ENCODE measurements at places on chromosomes 16 and 17.

DNA sequence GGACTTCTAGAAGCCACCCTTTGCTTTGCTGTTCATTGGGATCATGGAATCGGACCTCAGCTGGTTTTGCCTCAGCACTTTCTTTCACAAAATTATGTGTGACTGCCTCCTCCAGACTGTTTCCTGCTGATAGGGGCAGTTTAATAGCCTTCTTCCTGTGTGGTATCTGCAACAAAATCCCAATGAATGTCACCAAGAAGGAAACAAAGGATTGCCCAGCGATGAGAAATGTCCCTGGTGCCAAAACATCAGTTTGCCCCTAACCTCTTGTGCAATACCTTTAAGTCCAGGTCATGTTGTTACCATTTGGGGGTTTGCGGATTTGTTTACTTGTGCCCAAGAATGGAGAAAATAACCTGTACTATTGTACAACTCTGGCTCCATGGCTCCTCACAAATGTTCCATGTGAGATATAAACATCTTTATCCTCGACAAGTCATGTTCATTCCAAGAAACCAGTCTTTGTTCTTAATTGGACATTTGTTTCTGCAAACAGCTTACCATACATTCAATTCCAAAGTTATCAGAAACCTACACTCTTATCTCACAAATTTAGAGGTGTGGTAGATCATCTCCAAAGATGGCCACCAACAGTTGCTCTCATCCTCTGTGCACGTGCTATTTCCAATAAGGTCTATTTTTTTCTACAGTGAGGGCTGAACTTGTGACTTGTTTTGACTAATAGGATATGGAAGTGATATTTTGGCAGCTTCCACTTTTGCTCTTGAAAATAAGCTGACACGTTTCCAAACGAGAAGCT lies 14.8 kb downstream of the TAC4 start:
- DNase-seq: no peak

DNA sequence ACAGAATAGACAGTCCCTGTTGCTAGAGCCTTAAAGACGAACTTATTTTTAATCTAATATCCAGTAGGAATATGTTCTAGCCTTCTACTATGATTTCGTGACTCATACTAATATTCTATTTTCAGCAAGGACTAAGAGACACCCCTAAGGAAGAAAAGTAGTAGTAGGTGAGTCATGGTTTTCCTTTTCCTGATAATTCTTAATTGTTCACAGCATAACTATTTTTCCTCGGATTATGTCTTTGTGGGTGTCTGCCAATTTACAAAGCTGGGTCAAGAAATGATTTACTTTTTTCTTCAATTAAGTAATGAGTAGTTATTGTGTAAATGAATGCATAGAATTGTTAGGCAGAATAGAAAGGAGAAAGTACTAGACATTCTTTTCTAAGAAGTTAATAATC lies 292.2 kb downstream of the TOX3 start:
- DNase-seq: no peak

GRCh38 chr17:70086516-70086915 lies 11.5 kb downstream of the KCNJ16 start:
- DNase-seq: no peak

DNA sequence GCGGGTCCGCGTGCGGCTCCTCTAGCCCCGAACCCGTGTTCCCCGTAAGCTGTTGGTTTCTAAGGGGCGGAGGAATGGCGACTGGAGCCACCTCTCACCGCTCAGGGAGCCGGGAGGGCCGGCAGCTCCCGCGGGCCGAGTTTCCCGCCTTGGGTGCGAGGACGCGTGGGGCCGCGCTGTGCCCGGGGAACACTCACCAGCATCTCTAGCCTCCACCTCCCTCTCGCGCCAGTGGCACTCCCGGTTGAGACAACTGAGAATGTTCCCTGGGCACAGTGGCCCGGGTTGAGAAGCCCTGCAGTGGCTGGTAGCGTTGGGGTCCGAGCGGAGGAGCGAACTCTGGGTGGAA lies 560 bp downstream of the TELO2 start:
- no peak for DNase-seq

DNA sequence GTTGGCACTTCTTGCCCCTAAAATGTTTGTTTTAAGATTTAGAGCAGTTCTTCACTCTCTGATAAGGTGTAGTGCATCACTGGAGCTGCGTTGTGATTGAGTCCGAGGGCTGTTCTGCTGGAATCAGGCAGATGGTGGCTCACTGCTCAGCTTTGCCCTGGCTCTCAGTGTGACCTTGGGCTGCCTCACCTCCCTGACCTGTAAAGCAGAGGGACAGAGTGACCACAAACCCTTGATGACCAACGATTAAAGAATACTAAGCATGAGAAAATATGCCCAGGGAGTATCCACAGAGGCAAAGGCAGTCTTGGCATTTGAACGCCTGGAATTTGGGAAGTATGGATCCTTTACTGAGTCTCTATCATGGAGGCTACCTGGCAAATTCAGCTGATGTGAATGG lies 18.1 kb downstream of the CMIP start:
- DNase-seq: no peak

DNA sequence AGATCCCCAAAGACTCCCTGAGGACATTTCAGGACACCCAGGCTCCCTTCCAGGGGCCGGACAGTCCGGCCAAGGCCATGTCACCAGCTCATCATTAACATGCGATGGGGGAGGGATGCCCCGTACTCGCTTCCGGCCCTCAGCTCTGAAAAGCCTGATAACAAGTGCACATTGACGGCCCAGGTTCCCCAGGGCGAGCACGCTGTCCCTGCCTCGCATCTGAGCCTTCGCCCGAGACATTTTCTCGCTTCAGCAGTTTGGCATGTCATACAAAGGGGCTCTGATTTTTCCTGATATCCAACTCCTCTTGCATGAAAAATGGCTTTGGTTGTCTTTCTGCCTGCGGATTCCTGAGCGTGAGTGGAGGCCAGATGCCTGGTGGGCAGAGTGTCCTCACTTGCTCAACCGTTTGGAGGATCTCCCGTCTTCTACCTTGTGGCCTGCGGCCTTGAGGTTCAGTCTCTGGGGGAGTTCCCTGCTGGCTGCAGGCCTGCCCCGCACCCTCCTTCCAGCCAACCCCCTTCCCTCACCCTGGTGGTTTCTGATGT lies 14.1 kb downstream of the CACNG4 start:
- DNase-seq: no peak

DNA sequence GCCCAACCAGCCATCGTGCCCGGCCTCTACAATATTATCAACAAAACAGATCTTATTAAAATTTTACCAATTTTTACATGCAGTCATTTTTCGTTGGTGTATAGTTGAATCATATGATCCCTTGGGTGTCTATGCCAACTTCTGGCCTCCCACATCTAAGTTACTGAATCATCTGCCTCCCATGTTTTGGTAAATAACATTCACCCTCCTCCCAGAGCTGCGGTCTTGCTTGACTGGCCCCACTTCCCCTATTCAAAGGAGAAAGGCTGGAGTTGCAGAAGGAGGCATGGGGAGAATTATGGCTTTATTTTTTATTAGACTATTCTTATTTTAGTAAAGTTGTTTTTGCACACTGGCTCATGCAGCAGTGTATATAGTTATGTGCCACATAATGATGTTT lies 18.5 kb upstream of the CCL23 start:
- DNase-seq: no peak

- DNase-seq: no peak
These were observed 1.0 kb downstream of the SLC47A1 start for GRCh38 chr17:19534562-19535149.

DNA sequence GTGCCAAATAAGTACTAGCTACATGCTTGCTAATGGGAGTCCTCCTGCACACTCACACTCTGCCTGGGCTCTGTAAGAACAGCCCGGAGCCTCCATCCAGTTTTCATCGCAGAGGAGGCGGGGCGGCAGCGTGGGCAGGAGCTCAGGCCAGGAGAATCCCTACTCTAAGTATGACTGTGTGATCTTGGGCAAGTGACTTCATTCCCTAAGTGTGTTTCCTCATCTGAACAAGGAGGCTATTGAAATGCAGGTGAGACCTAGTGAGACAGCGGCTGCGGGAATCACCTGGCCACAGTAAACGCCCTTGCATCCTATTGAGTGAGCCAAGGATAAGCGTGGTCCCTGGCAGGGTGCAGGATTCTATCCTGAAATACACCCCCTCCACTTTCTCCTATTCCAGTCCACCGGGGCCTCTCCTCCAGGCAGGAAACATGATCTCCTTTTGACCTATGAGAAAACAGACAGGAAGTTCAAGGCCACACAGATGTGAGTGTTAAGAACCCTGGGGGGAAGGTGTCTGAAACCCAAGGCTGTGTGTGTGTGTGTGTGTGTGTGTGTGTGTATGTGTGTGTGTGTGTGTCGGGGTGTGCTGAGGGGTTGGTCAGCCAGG lies 5.2 kb upstream of the RAI1 start:
- no peak for DNase-seq

DNA sequence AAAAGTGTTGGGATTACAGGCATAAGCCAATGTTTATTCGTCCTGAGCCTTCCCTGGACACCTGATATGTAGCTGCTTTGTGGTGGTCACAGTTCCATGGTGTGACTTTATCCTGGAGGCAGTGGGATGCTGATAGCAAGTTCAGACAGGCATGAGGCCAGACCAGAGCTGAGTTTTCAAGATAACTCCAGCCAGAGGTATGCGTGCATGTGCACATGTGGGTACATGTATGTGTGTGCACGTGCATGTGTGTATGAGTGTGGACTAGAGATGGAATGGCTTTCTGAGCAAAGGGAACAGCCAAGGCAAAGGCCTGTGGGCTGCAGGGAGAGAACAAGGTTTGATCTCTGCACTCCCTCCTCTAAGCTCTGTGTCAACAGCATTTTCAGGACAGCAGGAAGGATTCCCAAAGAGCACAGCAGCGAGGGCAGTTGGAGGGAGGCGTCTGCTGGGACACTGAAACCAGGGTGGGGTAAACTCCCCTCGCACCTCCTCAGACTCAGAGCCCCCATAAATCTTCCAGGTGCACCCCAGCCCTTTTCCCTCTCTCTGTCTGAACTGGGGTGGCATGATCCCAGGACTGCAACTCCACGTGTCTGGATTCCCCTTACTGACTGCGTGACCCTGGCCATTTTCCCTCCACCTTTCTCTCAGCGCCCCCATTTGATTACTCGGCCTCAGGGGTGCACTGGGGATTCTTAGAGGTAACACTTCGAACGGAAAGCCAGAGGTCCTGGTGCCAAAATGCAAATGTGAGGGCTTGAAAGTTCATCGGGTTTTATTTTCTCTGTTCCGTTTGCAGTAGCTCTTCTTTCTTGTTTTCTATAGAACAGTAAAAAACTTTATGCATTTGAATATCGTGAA lies 15.3 kb downstream of the NLRC5 start:
- no peak for DNase-seq

DNA sequence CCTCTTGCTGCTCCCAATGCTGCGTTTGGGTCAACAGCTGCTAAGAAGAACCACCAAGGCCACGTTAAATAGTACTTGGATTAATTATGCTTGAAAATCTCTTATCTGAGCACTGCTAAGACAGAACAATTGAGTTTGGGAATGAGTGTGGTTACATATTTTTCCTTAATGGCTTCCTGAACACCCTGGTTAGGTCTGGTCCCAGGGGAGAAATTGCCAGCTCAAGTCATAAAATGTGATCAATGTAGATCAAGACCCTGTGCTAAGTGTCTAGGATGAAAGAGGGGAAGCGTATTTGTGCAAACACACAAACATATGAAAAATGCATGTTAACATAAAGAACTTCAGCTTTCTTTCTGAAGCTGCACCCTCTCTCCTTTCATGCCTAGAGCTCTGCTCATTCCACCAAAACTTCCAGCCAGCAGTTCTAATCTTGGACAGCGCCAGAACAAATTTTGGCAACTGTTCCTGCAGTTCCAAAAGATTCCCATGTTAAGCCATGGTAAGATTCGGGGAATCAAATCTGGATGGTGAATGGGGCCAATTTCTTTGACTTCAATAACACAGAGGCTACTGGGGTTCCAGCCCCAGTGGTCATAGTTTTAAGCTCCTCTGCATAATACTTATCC lies 72.0 kb downstream of the ZFHX3 start:
- no peak for DNase-seq

- DNase-seq: no peak
These were observed 681.4 kb upstream of the KIF2B start for GRCh38 chr17:53141280-53141679.

GRCh38 chr16:84054916-84055315 lies 12.3 kb upstream of the SLC38A8 start:
- no peak for DNase-seq

- DNase-seq: no peak
These were observed 427 bp upstream of the NLK start for GRCh38 chr17:28041844-28042656.

DNA sequence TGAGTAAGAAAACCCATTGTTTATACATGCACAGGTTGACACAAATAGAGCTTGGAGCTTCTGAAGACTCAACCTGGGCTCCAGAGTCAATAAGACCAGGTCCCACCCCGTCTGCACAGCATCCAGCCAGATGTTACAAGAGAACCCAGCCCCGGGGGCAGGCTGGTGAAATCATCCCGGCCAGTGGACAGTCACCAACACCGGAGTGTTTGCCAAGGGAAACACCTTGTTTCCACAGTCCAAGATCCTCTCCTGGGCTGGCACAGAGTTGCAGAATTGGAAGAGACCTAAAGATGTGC lies 90.3 kb downstream of the RAB11FIP4 start:
- DNase-seq: no peak

- DNase-seq: no peak
These were observed 50.5 kb downstream of the IKZF3 start for GRCh38 chr17:39813631-39814030.

All from stimulated activated naive B cell treated with anti-CD40 and anti-IgM and Interleukin-4, amounts not matched to agents 10 μg/mL and 1 μg/mL and 100 μg/mL, for 72 hours (primary cell).